ENCODE measurements at places on chromosomes 7 and 10. TPM values are rescaled to one million over a fixed set of nuclear protein-coding genes. Genes with fewer than 3 reads are reported as not detected.
A peak's percentile ranks its signal among the peaks of the same experiment; 100 is the strongest.

- DNase-seq, result no peak
Observed at GRCh38 chr10:124065382-124066125, 27.8 kb downstream of the CHST15 start.

- no peak for DNase-seq
Observed at GRCh38 chr10:68586606-68587305, 26.6 kb downstream of the TET1 start.

DNA sequence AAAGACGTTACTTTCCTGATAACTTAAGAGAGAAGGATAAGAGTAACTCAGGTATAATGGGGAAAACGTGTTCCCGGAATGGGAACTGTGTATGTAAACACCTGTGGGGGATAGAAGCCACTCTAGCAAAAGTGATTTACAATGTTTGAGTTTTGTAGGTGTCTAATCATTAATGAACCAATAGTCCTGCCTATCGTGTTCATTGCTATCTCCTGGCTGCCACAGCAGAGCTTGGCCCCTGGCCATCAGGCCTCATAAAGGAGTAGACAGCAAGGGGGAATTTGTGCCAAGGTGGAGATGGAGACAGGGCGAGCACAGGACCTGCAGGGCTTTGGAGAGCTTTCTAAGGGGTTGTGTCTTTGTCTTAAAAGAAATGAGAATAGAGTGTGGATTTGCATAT lies 102.1 kb downstream of the GAD2 start:
- no peak for DNase-seq

GRCh38 chr7:71345117-71345884 lies 213.4 kb downstream of the GALNT17 start:
- no peak for DNase-seq

GRCh38 chr10:114412907-114413797 lies 8.8 kb upstream of the AFAP1L2 start:
- no peak for DNase-seq

DNA sequence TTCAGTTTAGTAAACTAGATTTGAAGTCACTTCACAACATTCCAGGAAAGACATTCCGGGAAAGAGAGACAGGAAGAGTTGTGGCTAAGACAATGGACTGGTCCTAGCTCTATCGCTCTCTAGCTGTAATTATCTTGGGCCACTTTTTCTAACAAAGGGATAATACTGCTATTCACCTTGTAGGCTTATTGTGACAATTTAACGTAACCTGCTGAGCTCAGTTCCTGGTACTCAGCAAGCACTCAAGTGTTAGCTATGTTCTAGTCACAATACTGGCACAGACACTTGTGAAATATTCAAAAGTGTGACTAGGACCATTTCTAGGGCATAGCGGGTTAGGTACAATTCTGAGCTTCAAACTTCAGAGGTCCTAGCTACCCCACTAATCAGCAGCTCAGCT lies 12.0 kb upstream of the NRCAM start:
- no peak for DNase-seq

DNA sequence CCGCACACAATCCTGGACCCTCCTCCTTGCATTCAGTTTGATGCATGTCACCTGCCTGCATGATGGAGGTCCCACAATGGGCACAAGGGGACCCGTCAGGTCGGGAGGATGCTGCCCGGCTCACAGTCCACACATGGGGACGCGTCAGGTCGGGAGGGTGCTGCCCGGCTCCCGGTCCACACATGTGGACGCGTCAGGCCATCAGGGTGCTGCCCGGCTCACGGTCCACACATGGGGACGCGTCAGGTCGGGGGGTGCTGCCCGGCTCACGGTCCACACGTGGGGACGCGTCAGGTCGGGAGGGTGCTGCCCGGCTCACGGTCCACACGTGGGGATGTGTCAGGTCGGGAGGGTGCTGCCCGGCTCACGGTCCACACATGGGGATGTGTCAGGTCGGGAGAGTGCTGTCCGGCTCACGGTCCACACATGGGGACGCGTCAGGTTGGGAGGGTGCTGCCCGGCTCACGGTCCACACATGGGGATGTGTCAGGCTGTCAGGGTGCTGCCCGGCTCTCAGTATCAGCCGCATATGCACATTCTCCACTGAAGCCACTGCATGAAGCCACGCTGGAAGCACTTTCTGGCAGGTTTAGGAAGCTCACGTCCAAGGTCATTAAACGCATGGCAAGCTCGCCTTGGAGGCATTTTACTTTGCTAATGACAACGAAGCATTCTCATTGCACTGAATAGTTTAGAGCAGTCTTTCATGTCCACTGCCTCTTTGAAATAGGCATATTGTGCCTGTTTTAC lies 50.3 kb downstream of the DIP2C start:
- DNase-seq, result no peak

DNA sequence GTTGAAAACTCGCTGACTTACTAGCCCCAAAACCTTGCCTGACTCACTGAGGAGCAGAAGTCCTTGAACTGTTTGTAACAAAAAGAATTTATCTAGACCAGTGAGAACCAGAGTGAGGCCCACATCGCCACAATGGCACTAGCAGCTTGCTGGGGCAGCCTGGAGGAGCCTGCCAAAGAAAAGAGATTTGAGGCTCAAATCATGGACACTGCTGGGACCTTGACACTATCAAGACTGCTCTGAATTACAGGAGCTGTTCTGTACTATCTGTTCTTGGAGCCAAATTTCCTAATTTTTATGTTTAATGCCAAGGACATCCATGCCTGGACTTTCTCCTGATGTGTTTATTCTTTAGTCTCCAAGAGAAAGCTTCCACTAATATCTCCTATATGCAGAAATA lies 82.0 kb upstream of the JCAD start:
- no peak for DNase-seq

GRCh38 chr7:104207348-104207730 lies 474 bp downstream of the ORC5 start:
- no peak for DNase-seq

- no peak for DNase-seq
Observed at GRCh38 chr10:80860719-80861118, 323.0 kb downstream of the SH2D4B start.

DNA sequence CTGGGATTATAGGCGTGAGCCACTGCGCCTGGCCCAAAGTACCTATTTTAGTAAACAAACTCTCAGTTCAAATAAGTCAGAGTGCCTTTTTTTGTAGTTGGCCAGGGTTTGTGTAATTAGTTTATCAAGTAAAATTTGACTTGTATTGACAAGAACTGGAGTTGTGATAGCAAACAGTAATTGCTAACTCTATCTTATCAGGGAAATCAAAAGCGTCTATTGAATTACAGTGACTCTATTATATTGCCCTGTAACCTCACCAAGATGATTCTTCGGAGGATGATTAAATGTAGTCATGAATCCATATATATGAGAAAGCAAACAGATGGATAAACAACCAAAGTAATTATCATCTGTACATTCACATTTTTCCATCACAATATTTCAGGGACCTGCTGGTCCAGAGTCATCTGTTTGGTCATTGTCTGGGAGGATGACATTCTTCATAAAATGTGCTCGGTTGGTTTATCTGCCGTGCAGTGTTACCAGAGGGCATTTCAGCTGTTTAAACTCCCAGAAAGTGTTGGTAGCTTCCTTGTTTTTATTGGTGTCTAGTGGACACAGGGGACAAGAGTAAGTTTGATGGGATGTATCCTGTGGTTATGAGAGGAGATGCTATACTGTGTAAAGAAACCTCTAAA lies 35.6 kb downstream of the DOCK1 start:
- DNase-seq, result no peak

GRCh38 chr7:30974605-30975255 lies 11.0 kb downstream of the GHRHR start:
- DNase-seq, result peak; percentile 86

GRCh38 chr10:61337741-61338140 lies 115.4 kb downstream of the TMEM26 start:
- DNase-seq, result no peak

GRCh38 chr7:116122972-116123595 lies 87.3 kb upstream of the TES start:
- no peak for DNase-seq

DNA sequence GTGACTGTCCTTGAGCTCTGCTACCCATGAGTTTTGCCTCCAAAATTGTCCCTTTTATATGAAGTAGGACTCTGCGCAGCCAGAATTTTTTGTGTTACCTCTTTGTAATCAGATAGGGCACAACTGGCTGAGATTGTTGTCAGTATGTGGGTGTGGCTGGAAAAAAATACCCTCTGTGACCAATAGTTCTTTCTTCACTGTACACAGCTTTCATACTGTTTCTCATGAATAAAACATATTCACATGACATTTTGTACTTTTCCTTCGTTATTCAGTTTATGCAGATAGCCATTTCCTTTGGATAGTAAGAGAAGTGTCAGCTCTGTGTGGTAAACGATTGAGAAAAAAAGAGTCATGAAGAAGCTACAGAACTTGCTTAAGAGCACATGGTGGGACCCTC lies 49.6 kb upstream of the WNT8B start:
- DNase-seq, result no peak

DNA sequence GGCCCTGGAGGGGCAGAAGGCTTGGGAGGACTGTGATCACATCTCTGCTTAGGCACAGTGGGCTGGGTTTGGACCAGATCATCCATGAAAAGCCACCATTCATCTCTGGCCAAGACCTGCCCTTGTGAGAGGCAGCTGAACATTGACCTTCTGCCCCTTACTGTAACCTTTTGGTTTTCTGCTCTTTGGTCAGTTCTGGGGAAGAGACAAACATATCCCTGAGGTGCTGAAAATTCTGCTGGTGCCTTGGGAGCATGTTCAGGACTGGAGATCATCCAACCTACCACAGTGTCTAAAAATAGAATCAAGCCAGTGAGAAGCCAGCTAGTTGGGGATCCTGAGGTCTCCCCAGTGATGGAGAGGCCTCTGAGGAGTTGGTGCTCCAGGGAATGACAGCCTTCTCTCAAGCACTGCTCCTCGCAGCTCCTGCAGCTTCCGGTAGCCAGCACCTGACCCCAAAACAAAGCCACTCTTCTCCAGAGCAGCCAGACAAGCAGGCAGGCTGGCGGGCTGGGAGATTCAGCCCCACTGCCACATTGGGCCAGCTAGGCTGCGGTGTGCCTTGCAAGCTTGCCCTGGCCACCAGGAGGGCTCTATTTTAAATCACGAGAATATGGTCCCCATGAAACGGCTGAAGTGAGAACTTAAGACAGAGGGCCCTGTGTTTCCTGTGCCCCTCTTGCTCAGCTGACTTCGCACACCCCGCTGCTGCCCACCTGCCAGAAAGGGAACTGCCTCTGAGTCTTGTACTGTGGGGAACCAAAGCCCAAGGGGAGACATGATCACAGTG lies 37.8 kb upstream of the UBE2H start:
- DNase-seq, result peak; percentile 37

SRPK2 gene
- 40.4 TPM for total RNA-seq

C10orf62 gene
- total RNA-seq, result 0.31 TPM

AZGP1 gene
- total RNA-seq, result 0.24 TPM

ELFN1 gene
- 3.7 TPM for total RNA-seq

NUDCD3 gene
- total RNA-seq, result 85.9 TPM

DYNC1I1 gene
- 3.2 TPM for total RNA-seq

PNLIPRP2 gene
- total RNA-seq, result 0.24 TPM

SPRN gene
- total RNA-seq, result 0.42 TPM

LIPJ gene
- not detected for total RNA-seq

CDNF gene
- 1.3 TPM for total RNA-seq

Measured in H9 (cell line).